ENCODE measurements at places on chromosomes 12 and 14. TPM values are rescaled to one million over a fixed set of nuclear protein-coding genes. Genes with fewer than 3 reads are reported as not detected.
A peak's percentile ranks its signal among the peaks of the same experiment; 100 is the strongest.

Gene SMCO2
- total RNA-seq = not detected

DNA sequence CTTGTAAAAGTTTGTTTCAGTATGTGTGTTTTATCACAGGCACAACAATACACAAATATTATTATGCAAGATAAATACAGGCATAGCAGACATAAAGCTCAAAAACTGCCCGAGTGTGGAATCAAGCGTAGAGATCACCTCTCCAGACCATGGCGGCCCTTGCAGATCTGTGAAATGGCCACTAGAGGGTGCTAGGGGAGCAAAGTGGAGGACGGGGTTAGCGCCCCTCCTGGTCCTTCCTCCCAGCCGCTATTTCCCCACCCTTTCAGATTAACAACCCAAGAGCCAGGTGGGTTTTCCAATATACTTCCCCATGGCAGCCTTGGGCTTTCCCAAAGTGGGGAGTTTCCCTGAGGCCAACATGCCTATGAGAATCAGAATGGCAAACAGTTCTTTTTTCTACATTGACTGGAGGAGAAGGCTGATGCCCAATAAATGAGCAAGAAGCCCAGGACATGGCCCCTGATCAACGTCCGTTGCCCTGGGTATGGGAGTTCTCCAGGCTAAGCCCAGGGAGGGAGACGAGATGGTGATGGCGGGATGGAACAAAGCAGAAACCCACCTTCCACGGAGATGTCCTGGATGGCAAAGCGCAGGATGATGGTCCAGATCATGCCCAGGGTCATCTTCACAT is 67.4 kb downstream of the ACTN1 start:
- H3K4me1 ChIP-seq = peaks cover 10% of the 10 kb centered on the region
- peaks cover 33% of the 10 kb centered on the region for H3K36me3 ChIP-seq
- peak; percentile 86 for DNase-seq
- H3K27ac ChIP-seq = no peak overlapping the region

DNA sequence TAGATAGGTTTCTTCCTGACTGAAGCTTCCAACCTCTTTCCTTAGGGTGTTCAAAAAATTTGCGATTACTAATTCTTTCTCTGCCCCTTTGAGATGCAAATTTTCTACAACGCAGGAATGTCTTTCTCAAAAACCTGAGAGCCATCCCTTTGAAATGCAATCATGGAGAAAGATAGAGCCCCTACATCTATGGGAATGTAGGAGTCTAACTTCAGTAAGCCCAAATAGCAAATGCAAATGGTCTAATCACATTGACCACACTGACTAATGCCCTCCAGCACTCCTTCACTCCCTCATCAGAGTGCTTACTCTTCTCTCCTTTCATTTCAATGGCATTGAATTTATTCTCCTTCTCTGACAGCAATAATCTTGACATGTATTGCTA is 107.1 kb downstream of the SLC6A15 start:
- H3K4me3 ChIP-seq = no peak overlapping the region
- no peak overlapping the region for H3K27ac ChIP-seq
- H3K27me3 ChIP-seq = no peaks in the 10 kb centered on the region

Gene MGST1
- 4.1 TPM for total RNA-seq

Gene APOF
- total RNA-seq = not detected

- no peaks in the 10 kb centered on the region for H3K36me3 ChIP-seq
- no peak for DNase-seq
- H3K27ac ChIP-seq = no peak overlapping the region
- no peaks in the 10 kb centered on the region for H3K27me3 ChIP-seq
- H3K4me1 ChIP-seq = no peaks in the 10 kb centered on the region
- no peak overlapping the region for H3K4me3 ChIP-seq
These were observed 55.4 kb downstream of the OTX2 start for GRCh38 chr14:56754921-56755320.

GRCh38 chr12:15601210-15601800 is 187.9 kb downstream of the EPS8 start:
- H3K4me3 ChIP-seq = no peak overlapping the region
- H3K36me3 ChIP-seq = no peaks in the 10 kb centered on the region
- DNase-seq = no peak
- no peaks in the 10 kb centered on the region for H3K27me3 ChIP-seq
- H3K4me1 ChIP-seq = peaks cover 16% of the 10 kb centered on the region
- H3K27ac ChIP-seq = no peak overlapping the region

Gene VWF
- total RNA-seq = 47.8 TPM

DNA sequence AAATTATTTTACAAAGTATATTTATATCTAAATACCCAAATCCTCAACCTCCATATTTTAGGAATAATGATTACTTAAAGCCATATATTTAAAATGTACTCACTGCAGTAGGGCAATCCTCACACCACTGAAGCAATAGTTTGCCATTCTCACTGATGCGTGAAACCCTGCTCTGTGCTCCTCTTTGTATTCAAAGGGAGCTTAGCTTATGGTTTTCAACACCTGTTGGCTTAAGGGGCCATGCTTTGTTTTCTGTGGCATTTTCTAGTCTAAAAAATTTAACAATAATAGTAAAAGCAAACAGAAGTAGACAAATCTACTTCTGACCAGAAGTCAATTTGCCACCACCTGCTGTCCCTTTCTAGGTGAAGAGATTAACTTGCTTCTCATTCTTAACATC is 294.6 kb downstream of the FLRT2 start:
- DNase-seq = no peak
- H3K27ac ChIP-seq = no peak overlapping the region
- no peaks in the 10 kb centered on the region for H3K4me1 ChIP-seq
- H3K36me3 ChIP-seq = no peaks in the 10 kb centered on the region
- H3K27me3 ChIP-seq = no peaks in the 10 kb centered on the region

GRCh38 chr14:96407935-96408570 is 16.1 kb downstream of the AK7 start:
- H3K4me3 ChIP-seq = no peak overlapping the region
- DNase-seq = no peak
- H3K27ac ChIP-seq = no peak overlapping the region
- no peaks in the 10 kb centered on the region for H3K36me3 ChIP-seq

GRCh38 chr12:71415336-71416231 is 24.0 kb upstream of the LGR5 start:
- peak; percentile 64 for DNase-seq
- no peaks in the 10 kb centered on the region for H3K27me3 ChIP-seq
- no peak overlapping the region for H3K4me3 ChIP-seq
- no peak overlapping the region for H3K27ac ChIP-seq
- H3K36me3 ChIP-seq = no peaks in the 10 kb centered on the region

DNA sequence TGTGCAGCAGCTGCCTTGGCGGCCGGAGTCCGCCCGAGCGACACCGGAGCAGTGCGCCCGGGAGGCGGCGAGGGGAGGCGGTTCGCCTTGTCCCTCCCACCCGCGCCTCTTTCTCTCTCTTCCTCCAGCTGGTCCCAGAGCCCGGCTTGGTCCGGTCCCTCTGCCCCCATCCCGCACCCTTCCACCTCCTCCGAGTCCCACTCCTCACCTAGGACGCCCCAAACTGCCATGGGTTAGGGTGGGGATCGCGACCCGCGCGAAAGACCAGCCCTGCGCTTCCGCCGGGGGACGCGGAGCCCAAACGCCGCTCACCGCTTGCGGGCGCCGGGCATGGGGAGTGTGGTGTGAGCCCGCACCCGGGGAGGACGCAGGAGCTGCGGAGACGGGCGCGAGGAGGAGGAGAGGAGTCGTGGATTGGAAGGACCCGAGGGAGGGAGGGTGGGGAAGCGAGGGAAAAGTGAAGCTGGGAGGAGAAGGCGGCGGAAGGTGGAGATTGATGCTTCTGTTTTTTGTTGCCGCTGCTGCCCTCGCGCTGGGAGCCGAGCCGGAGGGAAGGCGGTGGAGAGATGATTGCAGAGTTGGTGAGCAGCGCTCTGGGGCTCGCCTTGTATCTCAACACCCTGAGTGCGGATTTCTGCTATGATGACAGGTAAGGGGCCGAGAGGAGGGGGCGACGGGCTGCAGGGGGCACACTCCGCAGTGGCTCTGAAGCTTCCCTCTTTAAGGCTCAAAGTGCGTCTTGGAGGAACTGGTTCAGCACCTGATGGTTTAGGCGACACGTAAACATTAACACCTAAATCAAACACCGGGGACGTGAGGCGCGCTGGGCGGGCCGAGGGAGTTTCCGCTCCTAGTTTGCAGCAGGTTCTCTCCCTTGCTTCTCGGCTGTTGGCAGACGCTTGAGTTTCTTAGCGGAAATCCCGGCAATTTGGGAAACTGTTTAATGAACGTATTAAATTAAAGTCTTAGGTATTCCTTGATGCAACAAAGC is 610 bp downstream of the TMTC2 start:
- peaks cover 9% of the 10 kb centered on the region for H3K4me1 ChIP-seq
- H3K4me3 ChIP-seq = peak overlapping the region; percentile 93
- H3K27ac ChIP-seq = peak overlapping the region; percentile 97
- DNase-seq = peak; percentile 67

Gene TAS2R42
- not detected for total RNA-seq

- no peak overlapping the region for H3K27ac ChIP-seq
- H3K4me1 ChIP-seq = peaks cover under 1% of the 10 kb centered on the region
- DNase-seq = no peak
- no peaks in the 10 kb centered on the region for H3K36me3 ChIP-seq
These were observed 101.2 kb upstream of the DAAM1 start for GRCh38 chr14:59087240-59087639.

GRCh38 chr14:75933712-75934296 is 48.0 kb downstream of the TGFB3 start:
- peaks cover 2% of the 10 kb centered on the region for H3K36me3 ChIP-seq
- peaks cover 8% of the 10 kb centered on the region for H3K4me1 ChIP-seq
- DNase-seq = no peak
- no peak overlapping the region for H3K4me3 ChIP-seq
- H3K27ac ChIP-seq = no peak overlapping the region

GRCh38 chr12:1559676-1560091 is 34.7 kb downstream of the FBXL14 start:
- peaks cover 18% of the 10 kb centered on the region for H3K4me1 ChIP-seq
- H3K27ac ChIP-seq = peak overlapping the region; percentile 87
- H3K36me3 ChIP-seq = no peaks in the 10 kb centered on the region

Gene C12orf57
- total RNA-seq = 350 TPM

GRCh38 chr14:22614240-22614799 is 16.2 kb downstream of the ABHD4 start:
- no peak overlapping the region for H3K4me3 ChIP-seq
- H3K27me3 ChIP-seq = no peaks in the 10 kb centered on the region
- peak; percentile 58 for DNase-seq
- peaks cover 33% of the 10 kb centered on the region for H3K36me3 ChIP-seq
- H3K27ac ChIP-seq = no peak overlapping the region
- peaks cover 11% of the 10 kb centered on the region for H3K4me1 ChIP-seq

DNA sequence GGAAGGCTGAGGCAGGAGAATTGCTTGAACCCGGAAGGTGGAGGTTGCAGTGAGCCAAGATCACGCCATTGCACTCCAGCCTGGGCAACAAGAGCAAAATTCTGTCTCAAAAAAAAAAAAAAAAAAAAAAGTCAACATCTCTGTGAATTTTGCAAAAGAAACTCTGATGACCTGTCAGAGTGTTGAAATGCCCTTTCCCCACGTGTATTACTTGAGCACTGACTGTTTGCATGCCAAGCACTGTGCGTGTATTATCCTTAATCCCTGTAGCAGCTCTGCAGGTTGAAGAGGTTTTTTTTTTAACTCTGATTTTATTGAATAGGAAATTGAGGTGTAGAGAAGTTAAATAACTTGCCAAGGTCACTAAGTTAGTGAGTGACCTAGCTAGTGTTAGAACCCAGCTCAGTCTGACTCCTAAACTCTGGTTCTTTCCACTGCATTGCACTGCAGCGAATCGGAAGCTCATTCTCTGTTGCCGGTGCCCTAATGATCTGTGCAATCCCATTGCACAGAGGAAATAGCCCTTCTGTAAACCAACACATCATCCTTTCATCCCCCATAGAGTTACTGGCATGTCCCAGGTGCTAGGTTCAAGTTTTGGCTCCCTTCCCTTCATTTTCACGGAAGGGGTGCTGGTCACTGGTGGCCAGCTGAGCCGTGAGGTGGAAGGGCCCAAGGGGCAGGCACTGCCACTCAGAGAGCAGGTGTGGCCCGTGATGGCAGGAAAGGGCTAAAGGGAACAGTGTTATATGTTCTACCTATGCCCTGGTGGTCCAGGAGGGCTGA is 122.3 kb downstream of the EML1 start:
- peaks cover 51% of the 10 kb centered on the region for H3K36me3 ChIP-seq
- H3K27ac ChIP-seq = no peak overlapping the region
- no peak overlapping the region for H3K4me3 ChIP-seq
- DNase-seq = no peak
- no peaks in the 10 kb centered on the region for H3K27me3 ChIP-seq

Gene G2E3
- 21.3 TPM for total RNA-seq

- no peaks in the 10 kb centered on the region for H3K4me1 ChIP-seq
- DNase-seq = no peak
- no peaks in the 10 kb centered on the region for H3K36me3 ChIP-seq
- no peak overlapping the region for H3K4me3 ChIP-seq
- H3K27me3 ChIP-seq = no peaks in the 10 kb centered on the region
These were observed 17.7 kb downstream of the SPPL3 start for GRCh38 chr12:120886199-120887018.

- H3K36me3 ChIP-seq = peaks cover 11% of the 10 kb centered on the region
- H3K27ac ChIP-seq = peak overlapping the region; percentile 91
- DNase-seq = peak; percentile 96
- H3K4me1 ChIP-seq = peaks cover 16% of the 10 kb centered on the region
- no peak overlapping the region for H3K4me3 ChIP-seq
These were observed 23.3 kb downstream of the DMAC2L start for GRCh38 chr14:50335389-50335788.

Gene NKX2-8
- not detected for total RNA-seq

GRCh38 chr12:87196321-87196720 is 832.9 kb downstream of the C12orf50 start:
- DNase-seq = peak; percentile 82
- no peak overlapping the region for H3K4me3 ChIP-seq
- H3K36me3 ChIP-seq = no peaks in the 10 kb centered on the region
- no peaks in the 10 kb centered on the region for H3K4me1 ChIP-seq
- no peaks in the 10 kb centered on the region for H3K27me3 ChIP-seq

Gene C12orf56
- total RNA-seq = 0.80 TPM

Gene NEDD8
- total RNA-seq = 245 TPM

Gene ACVRL1
- 65.0 TPM for total RNA-seq

GRCh38 chr12:57133916-57134315 is 5.6 kb downstream of the LRP1 start:
- peaks cover 22% of the 10 kb centered on the region for H3K36me3 ChIP-seq
- no peak overlapping the region for H3K4me3 ChIP-seq
- peaks cover 86% of the 10 kb centered on the region for H3K4me1 ChIP-seq
- peak overlapping the region; percentile 72 for H3K27ac ChIP-seq
- DNase-seq = no peak
